ENCODE measurements at places on chromosomes 4 and X. TPM values are rescaled to one million over a fixed set of nuclear protein-coding genes. Genes with fewer than 3 reads are reported as not detected.

GRCh38 chr4:8916906-8917305 lies 45.3 kb upstream of the HMX1 start:
- DNase-seq, result no peak

DNA sequence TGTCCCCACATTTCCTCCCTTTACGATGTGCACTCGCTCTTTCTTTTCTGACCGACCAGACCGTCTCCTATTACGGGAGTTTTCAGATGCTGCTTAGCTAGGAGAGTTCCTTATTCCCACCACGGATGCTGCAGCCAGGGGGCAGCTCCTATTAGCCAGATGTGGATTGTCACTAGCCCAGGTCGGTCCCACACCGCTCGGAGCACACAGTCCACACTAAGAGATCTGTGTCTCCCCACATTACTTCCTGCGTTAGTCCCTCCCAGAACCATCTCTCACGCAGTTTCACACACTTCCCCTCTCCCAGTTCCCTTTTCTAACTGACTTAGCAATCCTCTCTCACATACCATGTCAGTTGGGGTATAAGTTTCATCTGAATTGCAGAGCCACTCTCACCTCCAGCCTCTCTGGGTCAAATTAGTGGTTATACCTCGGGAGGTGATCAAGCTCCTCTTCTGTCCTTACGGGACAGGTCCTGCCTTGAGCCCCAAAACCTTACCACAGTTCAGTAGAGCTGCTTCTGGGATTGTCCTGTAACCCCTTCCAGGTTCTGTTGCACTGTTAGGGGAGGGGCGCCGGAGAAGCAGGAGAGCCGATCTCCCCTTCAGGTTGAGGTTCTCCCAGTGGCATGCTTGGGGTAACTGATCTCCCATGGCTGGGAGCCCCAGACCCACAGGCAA lies 28.2 kb downstream of the SULT1E1 start:
- DNase-seq, result no peak

DNA sequence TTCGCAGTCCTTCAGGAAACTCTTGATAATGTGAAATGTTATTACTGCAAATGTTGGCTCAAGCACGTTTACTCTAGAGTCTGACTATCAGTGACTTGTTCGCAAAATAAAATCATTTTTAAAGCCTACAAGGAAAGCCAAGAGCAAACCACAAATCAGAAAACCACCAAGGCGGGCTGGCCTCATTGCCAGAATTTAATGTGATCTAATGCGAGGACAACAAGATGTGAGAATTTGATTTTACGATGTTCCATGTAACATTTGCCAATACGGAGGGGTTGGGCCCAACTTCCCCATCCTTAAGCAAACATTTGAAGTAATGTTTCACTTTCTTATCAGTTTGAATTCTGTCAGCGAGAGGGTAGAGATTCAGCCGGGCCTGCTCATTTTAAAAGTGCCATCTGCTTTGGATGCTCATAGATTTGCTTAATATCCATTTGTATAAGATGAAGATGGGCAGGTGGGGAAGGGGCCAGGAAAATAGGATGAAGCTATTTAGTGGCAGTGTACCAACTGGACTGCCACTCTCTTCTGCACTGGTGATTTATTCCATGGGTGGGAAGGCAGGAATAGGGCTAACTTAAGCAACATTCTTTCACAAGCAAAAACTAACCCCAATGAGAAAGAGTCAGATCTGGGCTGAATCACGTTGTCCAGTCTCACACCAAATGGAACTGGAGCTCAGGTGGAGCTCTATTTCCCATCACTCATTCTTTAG lies 225.3 kb downstream of the ANAPC10 start:
- DNase-seq, result no peak

GRCh38 chr4:186109245-186109644 lies 4.7 kb downstream of the FAM149A start:
- no peak for DNase-seq

The TSPAN7 gene
- not detected for total RNA-seq

DNA sequence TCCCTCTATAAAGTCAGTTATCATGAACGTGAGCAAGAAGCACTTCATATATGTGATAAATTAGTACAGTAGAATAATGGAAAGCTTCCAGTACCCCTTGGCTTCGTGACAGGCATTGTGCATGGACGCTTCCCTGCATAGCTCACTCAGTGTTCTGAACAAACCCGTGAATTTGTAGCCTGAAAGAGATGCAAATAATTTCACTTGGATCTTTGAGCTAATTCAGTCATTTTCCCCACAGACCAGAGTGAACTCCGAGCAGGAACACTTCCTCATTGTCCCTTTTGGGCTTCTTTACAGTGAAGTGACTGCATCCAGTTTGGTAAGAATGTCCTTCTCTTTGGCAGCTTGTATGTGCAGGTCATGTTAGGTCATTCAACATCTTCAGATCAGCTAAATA lies 50.1 kb downstream of the ADD1 start:
- no peak for DNase-seq

GRCh38 chr4:21992330-21992729 lies 43.8 kb upstream of the KCNIP4 start:
- DNase-seq, result no peak

DNA sequence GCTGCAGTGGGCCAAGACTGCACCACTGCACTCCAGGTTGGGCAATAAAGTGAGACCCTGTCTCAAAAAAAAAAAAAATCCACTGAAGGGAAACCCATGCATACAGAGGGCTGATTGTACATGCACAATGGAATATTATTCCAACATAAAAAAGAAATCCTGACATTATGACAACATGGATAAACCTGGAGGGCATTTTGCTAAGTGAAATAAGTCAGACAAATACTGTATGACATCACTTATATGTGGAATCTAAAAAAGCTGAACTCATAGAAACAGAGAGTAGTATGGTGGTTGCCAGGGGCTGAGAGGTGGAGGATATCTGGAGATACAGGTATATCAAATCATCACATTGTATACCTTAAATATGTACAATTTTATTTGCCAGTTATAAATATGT lies 102.2 kb downstream of the PPEF1 start:
- no peak for DNase-seq

GRCh38 chr4:42167709-42168108 lies 15.3 kb upstream of the BEND4 start:
- DNase-seq, result no peak
